DMS79 (cell line): ENCODE measurements at places on chromosomes 1 and 21.
A peak's percentile ranks its signal among the peaks of the same experiment; 100 is the strongest.

DNA sequence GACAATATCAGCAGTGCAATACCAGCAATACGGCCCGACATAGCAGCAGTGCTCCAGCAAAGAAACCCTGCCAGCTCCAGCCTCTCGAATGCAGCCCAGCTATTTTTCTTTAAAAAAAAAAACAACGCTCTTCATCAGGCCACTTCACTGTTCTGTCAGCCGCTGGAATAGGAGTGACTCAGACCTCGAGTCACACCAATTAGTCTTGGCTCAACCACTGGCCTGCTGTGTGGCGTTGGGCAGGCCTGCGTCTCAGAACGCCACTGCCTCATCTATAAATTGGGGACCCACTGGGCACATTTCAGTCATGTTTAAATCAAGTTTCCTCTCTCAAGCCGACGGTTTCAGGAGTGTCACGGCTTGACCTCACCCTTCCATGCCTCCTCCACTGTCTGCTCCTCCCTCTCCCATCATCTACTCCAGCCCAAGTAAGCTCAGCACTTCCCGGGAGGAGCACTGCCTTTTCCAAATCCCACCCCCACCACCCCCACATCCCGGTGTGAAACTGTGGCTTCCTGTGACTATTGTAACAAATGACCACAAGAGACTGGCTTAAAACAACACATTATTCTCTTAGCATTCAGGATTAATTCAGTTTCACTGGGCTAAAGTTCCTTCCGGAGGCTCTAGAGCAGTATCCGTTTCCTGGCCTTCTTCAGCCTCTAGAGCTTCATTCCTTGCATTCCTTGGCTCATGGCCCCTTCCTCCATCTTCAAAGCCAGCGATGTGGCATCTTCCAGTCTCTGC lies 71.9 kb upstream of the EFHD2 start:
- peak; percentile 63 for DNase-seq

GRCh38 chr1:202589190-202589930 lies 120.9 kb downstream of the SYT2 start:
- peak; percentile 29 for DNase-seq

DNA sequence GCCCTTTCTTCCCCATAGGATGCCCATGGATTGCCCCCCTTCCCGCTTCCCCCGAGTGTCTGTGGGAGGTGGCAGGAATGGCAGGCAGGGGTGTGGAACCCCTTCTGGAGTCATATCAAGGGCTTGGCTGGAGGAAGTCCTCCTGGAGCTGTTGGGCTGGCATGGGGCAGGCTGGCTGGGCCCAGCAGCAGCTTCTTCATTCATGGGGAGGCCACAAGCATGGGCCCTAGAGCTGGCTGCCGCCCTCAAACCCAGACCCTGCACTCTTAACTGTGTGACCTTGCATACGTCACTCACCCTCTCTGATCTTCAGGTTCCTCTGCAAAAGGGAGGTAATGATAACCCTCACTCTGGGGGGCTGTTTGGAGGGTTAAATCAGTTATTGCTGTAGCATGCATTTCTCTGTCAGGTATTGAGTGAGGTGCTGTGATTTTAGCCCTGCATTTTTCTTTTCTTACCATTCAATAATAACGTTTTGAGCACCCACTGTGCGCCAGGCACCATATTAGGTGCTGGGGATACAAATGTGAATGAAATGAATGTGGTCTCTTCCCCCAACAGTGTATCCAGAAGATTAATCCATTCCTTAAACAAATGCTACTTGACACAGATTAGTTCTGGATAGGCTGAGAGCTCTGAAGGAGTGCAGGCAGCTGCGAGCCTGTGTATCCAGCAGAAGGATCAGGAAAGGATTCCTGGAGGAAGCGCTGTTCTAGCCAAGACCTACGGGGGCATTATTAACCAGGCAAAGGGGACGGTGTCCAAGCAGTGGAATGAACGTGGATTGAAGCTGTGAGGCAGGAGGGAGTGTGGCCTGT lies 9.3 kb downstream of the PCSK9 start:
- no peak for DNase-seq

- no peak for DNase-seq
Observed at GRCh38 chr21:16454399-16454798, 724.6 kb downstream of the USP25 start.

- DNase-seq, result no peak
Observed at GRCh38 chr1:192763756-192764155, 45.1 kb upstream of the RGS2 start.
